ENCODE measurements at places on chromosomes 16 and 17. TPM values are rescaled to one million over a fixed set of nuclear protein-coding genes. Genes with fewer than 3 reads are reported as not detected.
A peak's percentile ranks its signal among the peaks of the same experiment; 100 is the strongest.

- H3K27ac ChIP-seq: no peak overlapping the region
- DNase-seq: no peak
- H3K4me1 ChIP-seq: no peaks in the 10 kb centered on the region
Measured at GRCh38 chr16:52128361-52128760, 418.6 kb downstream of the TOX3 start.

DNA sequence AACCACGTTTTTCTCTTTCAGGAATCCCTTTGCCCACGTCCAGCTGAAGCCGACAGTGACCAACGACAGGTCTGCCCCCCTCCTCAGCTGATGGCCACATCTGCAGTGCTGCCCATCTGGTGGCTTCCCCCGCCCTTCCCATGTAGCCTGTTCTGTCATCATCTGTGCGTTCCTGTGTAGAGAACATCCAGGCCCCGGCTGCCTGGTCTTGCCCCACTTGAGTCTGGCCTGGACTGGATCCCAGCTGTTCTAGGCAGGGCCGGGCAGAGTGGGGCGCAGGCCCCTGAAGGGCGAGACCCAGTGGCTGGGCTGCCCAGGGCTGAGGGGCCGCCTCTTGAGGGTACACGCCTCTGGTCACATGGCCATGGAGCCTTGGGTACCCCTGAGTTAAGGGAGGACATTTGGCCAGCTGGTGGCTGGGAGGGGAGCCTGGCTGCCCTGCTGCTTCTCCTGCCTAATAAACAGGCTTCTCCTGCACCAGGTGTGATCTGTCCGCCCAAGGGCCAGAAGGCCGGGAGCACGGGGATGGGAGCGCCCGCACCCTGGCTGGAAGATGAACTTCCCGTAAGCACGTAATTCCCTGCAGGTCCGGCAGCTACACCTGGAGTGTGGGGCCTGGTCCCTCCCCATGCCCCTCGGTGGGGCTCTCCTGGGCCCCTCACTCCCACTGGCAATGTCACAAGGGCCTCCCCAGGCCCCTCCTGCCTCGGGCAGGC lies 49.4 kb upstream of the PVALEF start:
- H3K4me1 ChIP-seq: no peaks in the 10 kb centered on the region
- no peaks in the 10 kb centered on the region for H3K36me3 ChIP-seq
- DNase-seq: no peak

KIF18B gene
- total RNA-seq: 11.8 TPM

GRCh38 chr16:64380751-64381150 lies 741.1 kb downstream of the CDH11 start:
- DNase-seq: no peak
- H3K4me1 ChIP-seq: peaks cover 21% of the 10 kb centered on the region
- no peak overlapping the region for H3K27ac ChIP-seq
- no peak overlapping the region for H3K4me3 ChIP-seq
- H3K36me3 ChIP-seq: no peaks in the 10 kb centered on the region

GRCh38 chr16:52265446-52265861 lies 281.5 kb downstream of the TOX3 start:
- H3K4me1 ChIP-seq: no peaks in the 10 kb centered on the region
- no peaks in the 10 kb centered on the region for H3K27me3 ChIP-seq
- H3K27ac ChIP-seq: no peak overlapping the region
- DNase-seq: no peak
- no peak overlapping the region for H3K4me3 ChIP-seq
- no peaks in the 10 kb centered on the region for H3K36me3 ChIP-seq

KRTAP2-1 gene
- total RNA-seq: not detected

NPB gene
- total RNA-seq: not detected

- no peak overlapping the region for H3K4me3 ChIP-seq
- H3K27ac ChIP-seq: no peak overlapping the region
- DNase-seq: no peak
- H3K27me3 ChIP-seq: no peaks in the 10 kb centered on the region
- H3K4me1 ChIP-seq: no peaks in the 10 kb centered on the region
Measured at GRCh38 chr17:35257208-35257659, 14.4 kb downstream of the SLFN5 start.

DNA sequence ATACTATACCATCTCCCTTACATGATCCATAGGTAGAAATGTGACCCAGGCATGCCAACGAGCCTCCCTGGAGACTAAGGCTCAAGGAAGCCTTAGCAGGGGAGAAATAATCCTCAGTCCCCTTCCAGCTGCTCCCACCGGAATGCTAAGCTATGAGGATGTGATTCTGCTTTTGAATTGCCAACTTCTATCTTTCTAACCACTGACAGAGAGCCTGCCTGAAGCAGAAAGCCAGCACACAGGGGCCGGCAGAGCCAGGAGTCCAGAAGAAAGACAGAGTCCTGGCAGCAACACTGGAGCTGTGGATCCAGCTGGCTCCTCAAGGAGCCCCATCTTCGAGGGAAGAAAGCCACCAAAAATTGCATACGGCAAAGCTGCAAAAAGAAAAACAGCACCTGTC lies 579.6 kb upstream of the CDH5 start:
- H3K4me3 ChIP-seq: no peak overlapping the region
- H3K27ac ChIP-seq: no peak overlapping the region
- DNase-seq: no peak
- H3K36me3 ChIP-seq: no peaks in the 10 kb centered on the region
- H3K27me3 ChIP-seq: no peaks in the 10 kb centered on the region
- H3K4me1 ChIP-seq: no peaks in the 10 kb centered on the region

- no peak overlapping the region for H3K4me3 ChIP-seq
- no peak for DNase-seq
- H3K36me3 ChIP-seq: no peaks in the 10 kb centered on the region
- H3K4me1 ChIP-seq: no peaks in the 10 kb centered on the region
- H3K27me3 ChIP-seq: no peaks in the 10 kb centered on the region
Measured at GRCh38 chr16:57688987-57689761, 5.4 kb upstream of the DRC7 start.

GRCh38 chr17:39755554-39756379 lies 18.0 kb downstream of the GRB7 start:
- DNase-seq: peak; percentile 95
- H3K27ac ChIP-seq: peak overlapping the region; percentile 100
- peaks cover 3% of the 10 kb centered on the region for H3K36me3 ChIP-seq
- no peaks in the 10 kb centered on the region for H3K27me3 ChIP-seq
- peak overlapping the region; percentile 71 for H3K4me3 ChIP-seq

GRCh38 chr17:33131620-33132019 lies 140.0 kb downstream of the SPACA3 start:
- no peak for DNase-seq
- no peak overlapping the region for H3K27ac ChIP-seq
- no peaks in the 10 kb centered on the region for H3K27me3 ChIP-seq
- no peaks in the 10 kb centered on the region for H3K4me1 ChIP-seq
- H3K36me3 ChIP-seq: no peaks in the 10 kb centered on the region

ANKFN1 gene
- not detected for total RNA-seq

DNA sequence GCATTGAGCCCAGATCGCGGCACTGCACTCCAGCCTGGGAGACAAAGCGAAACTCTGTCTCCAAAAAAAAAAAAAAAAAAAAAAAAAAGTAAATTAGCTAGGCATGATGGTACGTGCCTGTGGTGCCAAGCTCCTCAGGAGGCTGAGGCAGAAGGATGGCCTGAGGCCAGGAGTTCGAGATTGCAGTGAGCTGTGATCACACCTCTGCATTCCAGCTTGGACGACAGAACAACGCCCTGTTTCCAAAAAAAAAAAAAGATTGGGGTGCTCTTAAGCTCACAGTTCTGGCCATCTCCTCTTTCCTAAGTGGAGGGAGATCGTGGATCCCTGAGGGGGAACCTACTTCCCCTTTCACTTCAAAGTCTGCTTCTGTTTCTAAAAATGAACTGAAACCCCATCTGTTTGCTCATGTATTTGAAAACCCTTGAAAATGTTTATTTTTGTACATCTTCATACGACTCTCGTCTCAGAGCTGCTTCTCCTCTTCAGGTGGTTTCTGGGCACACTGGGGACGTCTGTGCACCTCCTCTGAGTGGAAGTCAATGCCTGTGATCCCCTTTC lies 138.8 kb downstream of the PRKCA start:
- DNase-seq: peak; percentile 79
- H3K4me1 ChIP-seq: peaks cover 46% of the 10 kb centered on the region
- no peaks in the 10 kb centered on the region for H3K27me3 ChIP-seq
- H3K4me3 ChIP-seq: peak overlapping the region; percentile 54
- no peaks in the 10 kb centered on the region for H3K36me3 ChIP-seq

DNA sequence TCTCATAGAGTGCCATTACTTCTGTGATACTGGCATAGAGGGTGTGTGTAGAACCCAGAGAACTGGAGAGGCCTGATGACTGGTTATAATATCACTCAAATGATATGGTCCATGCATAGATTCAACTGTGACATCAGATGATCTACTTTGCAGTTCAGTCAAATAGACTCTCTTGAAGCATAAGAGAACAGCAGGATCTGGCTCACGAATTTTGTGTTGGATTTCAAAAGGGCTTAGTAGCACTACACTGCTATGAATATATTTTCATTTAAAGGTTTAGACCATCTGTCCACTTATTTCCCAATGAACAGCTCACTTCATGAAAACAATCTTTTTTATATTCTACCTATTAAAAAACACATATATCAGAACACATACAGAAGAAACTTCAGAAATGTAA lies 119.7 kb downstream of the KIF2B start:
- no peaks in the 10 kb centered on the region for H3K4me1 ChIP-seq
- DNase-seq: no peak
- H3K4me3 ChIP-seq: no peak overlapping the region
- H3K27ac ChIP-seq: no peak overlapping the region
- H3K36me3 ChIP-seq: no peaks in the 10 kb centered on the region

CD300A gene
- total RNA-seq: not detected

DNA sequence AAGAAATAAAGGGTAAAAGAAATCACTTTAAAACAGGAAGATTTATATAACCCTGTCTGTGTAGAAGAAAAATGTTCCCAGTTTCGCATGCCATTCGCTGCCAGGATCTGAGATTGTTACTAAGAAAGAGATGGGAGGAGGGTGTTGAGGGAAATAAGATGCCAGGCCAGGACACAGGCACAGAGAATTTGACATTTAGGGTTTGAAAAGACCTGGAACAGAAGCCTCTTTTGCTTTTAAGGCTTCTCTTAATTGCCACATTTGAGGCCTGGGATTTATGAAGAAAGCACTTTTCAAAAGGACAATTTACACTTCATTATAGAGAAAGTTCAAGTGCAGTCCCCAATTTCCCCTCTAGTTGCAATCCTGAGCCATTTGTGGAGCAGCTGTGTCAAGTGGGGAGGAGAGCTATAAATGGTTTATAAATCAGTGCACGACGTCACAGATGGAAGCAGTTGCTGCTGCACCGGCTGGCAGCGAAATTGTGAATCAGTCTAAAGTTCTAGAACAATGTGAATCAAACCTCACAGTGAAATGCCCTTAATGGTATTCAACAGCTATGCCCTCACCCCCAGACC lies 26.5 kb upstream of the C16orf87 start:
- no peaks in the 10 kb centered on the region for H3K27me3 ChIP-seq
- H3K36me3 ChIP-seq: no peaks in the 10 kb centered on the region
- no peaks in the 10 kb centered on the region for H3K4me1 ChIP-seq
- H3K27ac ChIP-seq: no peak overlapping the region

DPEP1 gene
- total RNA-seq: 1.7 TPM

- H3K4me1 ChIP-seq: no peaks in the 10 kb centered on the region
- peaks cover 30% of the 10 kb centered on the region for H3K36me3 ChIP-seq
- DNase-seq: peak; percentile 65
- H3K27me3 ChIP-seq: no peaks in the 10 kb centered on the region
Measured at GRCh38 chr16:188674-189073, 8.4 kb downstream of the HBQ1 start.

GRCh38 chr17:40303708-40304551 lies 5.0 kb upstream of the RARA start:
- H3K4me3 ChIP-seq: no peak overlapping the region
- peaks cover 37% of the 10 kb centered on the region for H3K36me3 ChIP-seq
- no peaks in the 10 kb centered on the region for H3K27me3 ChIP-seq
- no peak for DNase-seq
- H3K27ac ChIP-seq: no peak overlapping the region

MYH3 gene
- total RNA-seq: 1.7 TPM

DNA sequence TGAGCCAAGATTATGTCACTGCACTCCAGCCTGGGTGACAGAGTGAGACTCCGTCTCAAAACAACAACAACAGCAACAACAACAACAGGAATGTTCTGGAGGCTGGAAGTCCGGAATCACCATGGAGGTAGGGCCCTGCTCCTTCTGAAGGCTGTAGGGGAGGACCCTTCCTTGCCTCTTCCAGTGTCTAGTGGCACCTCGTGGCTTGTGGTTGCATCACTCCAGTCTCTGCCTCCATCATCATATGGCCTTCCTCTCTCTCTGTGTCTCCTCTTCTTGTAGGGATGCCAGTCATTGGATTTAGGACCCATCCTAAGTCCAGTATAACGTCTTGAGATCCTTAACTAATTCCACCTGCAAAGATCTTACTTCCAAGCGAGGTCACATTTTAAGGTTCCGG lies 14.0 kb downstream of the NAGPA start:
- H3K27me3 ChIP-seq: no peaks in the 10 kb centered on the region
- no peak for DNase-seq
- H3K4me1 ChIP-seq: no peaks in the 10 kb centered on the region
- no peak overlapping the region for H3K27ac ChIP-seq

DNA sequence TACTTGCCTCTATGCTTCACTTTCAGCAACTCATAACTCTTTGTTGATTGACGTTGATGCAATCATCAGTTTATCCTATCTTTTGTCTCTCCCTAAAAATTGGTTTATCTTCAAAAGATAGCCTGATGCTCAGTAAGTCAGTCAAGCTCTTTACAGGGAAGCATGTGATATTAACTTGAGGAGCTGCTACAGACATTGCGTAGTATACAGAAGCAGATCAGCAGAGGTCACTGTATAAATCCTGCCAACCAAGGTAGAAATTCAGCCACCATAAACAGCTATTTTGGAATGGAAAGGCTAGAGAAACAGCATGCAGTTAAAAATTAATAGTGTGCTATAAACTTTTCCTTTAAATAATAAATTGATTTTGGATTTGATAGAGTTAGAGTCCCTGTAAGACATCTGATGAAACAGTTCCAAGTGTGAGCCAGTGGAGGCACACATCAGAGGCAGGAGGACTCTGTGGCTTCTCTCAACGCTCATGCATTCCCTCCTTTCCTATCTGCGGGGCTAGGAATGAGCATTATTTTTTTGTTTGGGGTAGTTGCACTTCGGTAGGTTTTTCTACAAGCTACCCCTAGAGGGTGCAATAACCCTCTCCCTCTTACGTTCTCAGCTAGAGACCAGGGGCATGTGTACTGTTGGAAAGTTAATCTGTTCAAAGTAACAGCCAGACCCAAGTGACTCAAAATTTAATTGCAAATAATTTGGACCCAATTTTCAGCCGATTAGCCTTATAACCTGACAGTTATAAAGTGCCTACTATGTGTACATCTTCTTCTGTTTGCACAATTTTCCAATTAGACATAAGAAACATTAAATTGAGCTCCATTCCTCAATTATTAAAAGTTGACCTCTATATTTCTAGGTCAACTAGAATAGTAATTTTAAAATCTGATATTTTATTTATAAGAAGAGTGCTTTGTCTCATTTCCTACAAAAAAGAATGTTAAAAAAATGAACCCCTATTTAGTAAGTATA lies 647.7 kb upstream of the SOX9 start:
- no peaks in the 10 kb centered on the region for H3K4me1 ChIP-seq
- H3K27me3 ChIP-seq: no peaks in the 10 kb centered on the region
- H3K4me3 ChIP-seq: no peak overlapping the region
- DNase-seq: peak; percentile 81

GRCh38 chr17:72646176-72646575 lies 446.3 kb downstream of the SLC39A11 start:
- H3K4me1 ChIP-seq: no peaks in the 10 kb centered on the region
- H3K27ac ChIP-seq: no peak overlapping the region
- H3K4me3 ChIP-seq: no peak overlapping the region
- no peaks in the 10 kb centered on the region for H3K27me3 ChIP-seq
- no peaks in the 10 kb centered on the region for H3K36me3 ChIP-seq

HSD17B1 gene
- 1.3 TPM for total RNA-seq

All from Karpas-422 (cell line).